Stimulated activated CD4-positive, alpha-beta T cell treated with anti-CD3 and anti-CD28 coated beads, Interleukin-12 subunit alpha, Interleukin-12 subunit beta, amount 100 ng/mL, for 4 hours (primary cell): ENCODE measurements at places on chromosomes 7 and 10.

GRCh38 chr10:77319557-77319956 is 318.1 kb downstream of the KCNMA1 start:
- DNase-seq: no peak

- no peak for DNase-seq
Measured at GRCh38 chr10:31574577-31574976, 255.6 kb downstream of the ZEB1 start.

- DNase-seq: no peak
Measured at GRCh38 chr7:13197501-13197900, 510.1 kb downstream of the ARL4A start.

DNA sequence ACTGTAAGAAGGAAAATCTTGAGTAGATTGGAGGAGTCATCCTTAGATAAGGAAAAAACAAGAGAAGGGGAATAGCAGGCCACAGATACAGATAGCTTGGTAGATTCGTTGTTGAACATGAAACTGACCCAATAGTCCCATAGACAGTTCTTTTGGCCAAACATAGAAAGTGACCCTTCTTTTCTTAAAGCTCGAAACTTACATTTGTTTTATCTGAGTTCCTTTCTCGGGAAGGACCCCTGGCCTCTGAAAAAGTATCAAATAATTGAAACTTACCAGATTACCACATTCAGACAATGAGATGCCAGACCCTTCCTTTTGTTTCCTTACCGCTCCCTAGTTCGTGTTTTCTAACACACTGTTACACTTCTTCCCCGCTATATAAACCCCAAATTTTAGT is 72.9 kb downstream of the ZFAND4 start:
- DNase-seq: no peak

DNA sequence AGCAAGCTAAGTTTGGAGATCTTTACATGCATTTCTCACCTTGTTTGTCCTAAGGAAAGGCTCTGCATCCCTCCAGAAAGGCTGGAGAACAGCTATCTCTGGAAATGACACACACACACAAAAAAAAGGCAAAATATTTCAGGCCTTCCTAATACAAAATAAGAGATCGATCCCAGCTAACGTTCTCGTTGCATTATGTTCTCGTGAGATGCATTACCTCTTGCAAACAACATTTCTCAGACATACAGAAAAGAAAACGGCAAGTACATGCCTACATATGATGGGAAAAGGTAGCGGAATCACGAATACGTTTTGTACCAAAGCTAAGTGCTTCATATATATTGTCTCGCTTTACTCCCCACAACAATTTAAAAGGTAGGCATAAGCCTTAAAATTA is 488 bp downstream of the MTERF1 start:
- DNase-seq: no peak

- no peak for DNase-seq
Measured at GRCh38 chr10:47121336-47121735, 178.7 kb upstream of the GDF10 start.

- DNase-seq: no peak
Measured at GRCh38 chr10:101355072-101355706, 1.2 kb downstream of the BTRC start.

DNA sequence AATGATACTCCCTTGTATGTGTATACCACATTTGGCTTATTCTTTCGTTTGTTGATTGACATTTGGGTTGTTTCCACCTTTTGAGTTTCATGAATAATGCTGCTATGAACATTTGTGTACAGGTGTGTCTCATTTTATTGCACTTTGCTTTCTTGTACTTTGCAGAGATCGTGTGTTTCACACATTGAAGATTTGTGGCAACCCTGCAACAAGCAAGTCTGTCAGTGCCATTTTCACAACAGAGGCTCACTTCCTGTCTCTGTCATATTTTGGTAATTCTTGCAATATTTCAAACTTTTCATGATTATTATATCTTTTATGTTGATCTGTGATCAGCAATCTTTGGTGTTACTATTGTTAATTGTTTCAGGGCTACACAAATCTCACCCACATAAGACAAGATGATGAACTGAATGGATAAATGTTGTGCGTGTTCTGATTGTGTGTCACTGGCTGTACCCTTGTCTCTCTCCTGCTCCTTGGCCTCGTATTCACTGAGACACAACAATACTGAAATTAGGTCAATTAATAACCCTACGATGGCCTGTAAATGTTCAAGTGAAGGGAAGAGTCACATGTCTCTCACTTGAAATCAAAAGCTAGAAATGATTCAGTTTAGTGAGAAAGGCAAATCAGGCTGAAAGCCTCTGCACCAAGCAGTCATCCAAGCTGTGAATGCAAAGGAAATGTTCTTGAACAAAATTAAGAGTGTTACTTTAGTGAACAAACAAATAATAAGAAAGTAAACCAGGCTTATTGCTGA is 133.6 kb upstream of the JCAD start:
- no peak for DNase-seq

- DNase-seq: no peak
Measured at GRCh38 chr7:107879400-107880035, 11.5 kb upstream of the DLD start.

DNA sequence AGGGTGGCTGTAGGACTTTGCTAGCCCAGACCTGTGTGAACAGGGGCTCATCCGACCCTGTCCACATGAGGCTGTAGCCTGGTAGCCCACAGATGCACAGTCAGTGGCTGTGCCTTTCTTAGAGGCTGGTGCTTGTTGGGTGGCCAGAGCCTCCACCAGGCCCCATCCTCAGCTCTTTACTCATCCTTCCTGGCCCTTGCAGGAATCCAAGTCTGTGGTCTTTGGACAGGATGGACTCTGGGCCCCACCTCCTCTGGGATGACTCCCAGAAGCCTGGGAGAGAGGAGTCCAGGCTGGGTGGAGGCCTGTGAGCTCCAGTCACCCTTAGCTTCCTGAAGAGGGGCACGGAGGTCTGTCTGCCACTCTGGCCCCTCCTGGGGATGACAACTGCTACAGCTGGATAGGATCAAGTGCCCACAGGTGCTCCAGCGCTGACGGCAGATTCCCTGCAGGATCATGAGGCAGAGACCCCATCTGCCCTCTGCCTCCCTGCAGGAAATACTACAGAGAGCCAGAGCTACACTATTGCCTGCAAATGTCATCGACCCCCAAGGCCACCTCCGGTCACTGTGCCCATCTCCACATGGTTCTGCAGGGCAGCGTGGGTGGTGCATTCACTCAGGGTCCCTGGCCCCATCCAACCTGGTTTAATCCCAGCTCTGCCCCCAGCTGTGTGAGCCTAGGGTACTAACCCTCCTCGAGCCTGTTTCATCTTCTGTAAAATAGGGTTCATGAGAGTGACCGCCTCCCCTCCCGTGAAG is 114.5 kb downstream of the PTPN20 start:
- DNase-seq: no peak

GRCh38 chr10:75435291-75435690 is 3.9 kb downstream of the LRMDA start:
- DNase-seq: no peak

GRCh38 chr10:50636618-50637579 is 13.1 kb upstream of the SGMS1 start:
- DNase-seq: no peak

- DNase-seq: no peak
Measured at GRCh38 chr7:94348142-94348541, 46.6 kb upstream of the COL1A2 start.

DNA sequence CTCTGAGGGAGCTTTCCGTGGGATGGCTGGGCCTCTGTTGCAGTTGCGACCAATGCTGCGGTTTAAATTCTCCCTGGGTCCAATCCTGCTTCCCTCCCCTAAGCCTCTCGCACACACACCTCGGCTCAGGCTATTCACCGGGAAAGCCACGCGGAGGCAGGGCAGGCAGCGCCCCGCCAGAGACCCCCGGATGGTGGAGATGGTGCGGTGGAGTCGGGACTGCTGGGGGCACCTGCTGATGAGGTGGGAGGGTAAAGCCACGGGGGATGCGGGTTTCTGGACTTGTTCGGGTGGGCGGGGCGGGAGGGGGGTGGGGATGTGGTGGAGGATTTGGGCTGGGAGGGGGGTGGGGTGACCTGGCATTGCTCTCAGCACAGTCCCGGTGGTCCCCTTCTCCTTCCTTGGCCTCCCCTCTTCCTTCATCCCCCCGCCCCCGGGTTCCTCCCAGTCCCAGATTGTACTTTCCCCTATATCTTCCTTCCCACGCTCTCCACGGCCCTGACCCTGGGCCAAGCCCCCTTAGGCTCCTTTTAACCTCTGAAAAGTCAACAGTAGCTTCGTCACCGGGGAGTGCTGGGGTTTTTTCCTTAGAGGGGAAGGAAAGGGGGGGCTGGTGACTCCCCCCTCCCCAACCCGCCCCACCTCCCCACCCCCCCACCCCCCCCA is 16.4 kb downstream of the UNCX start:
- no peak for DNase-seq

DNA sequence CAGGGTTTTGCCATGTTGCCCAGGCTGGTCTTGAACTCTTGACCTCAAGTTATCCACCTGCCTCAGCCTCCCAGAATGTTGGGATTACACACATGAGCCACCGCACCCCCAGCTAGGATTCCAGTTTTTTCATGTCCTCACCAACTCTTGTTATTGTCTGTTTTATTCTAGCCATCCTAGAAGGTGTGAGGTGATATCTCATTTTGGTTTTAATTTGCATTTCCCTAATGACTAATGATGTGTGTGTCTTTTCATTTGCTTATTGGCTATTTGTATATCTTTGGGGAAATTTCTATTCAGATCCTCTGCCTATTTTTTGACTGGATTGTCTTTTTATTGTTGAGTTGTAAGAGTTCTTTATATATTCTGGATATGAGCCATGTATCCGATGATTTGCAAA is 59.2 kb upstream of the ZMIZ2 start:
- no peak for DNase-seq

GRCh38 chr10:97096261-97097083 is 89.3 kb downstream of the SLIT1 start:
- DNase-seq: no peak

DNA sequence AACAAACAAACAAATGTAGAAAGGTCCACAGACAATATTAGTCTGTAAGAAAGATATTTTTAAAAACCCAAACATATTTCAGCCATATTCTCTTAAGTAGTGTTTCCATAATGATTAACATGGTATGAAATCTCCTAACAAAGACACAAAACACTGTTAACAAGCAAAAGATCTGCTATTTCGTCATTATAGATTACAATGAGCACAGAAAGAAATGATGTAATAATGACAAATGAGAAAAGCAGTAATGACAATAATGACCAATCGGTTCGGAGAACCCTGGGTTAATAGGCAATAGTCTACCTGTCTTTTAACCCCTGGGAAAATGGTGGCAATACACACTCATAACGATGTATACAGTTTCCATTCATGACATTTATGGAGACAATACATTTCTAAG is 39.5 kb upstream of the NCAPG2 start:
- DNase-seq: no peak

- no peak for DNase-seq
Measured at GRCh38 chr7:130277763-130278643, 11.3 kb downstream of the CPA2 start.

DNA sequence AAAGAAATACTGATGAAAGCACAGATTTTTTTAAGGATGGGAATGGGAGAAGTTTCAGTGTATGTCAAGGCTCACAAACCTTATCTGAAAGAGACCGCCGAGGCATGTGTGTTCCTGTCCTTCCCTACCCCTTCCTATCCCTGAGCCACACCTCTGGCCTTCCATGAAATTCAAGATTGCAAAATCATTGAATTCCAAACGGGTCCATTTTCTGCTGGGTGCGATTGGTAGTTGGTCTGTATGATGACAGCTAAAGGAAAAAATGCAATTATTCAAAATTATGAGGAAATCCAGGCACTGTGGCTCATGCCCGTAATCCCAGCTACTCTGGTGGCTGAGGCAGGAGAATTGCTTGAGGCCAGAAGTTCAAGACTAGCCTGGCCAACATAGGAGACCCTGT is 170.1 kb downstream of the ARHGAP12 start:
- DNase-seq: no peak

GRCh38 chr7:96973986-96974385 is 31.4 kb upstream of the DLX6 start:
- DNase-seq: no peak

DNA sequence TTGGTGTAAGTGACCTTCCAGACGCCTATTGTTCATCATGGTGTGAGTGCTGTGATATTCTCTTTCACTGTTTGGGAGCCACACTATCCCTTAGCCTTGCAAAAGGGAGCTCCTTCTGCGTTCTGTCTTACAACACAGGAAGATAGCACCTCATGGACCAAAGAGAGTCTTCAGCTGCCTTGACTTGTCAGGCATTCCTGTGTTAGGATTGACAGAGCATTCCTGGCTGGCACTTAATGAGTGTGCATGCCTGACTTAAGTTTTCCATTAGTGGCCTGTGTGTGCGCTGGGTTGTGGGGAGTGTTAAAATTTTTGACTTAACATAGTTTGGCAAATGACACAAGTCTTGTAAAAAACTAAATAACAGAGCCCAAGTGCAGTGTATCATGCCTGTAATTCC is 21.9 kb upstream of the MSRB2 start:
- no peak for DNase-seq

GRCh38 chr7:126303926-126304325 is 948.8 kb downstream of the GRM8 start:
- DNase-seq: no peak

GRCh38 chr10:94353336-94353735 is 9.4 kb downstream of the NOC3L start:
- no peak for DNase-seq

GRCh38 chr7:91266067-91266688 is 1.9 kb downstream of the FZD1 start:
- DNase-seq: no peak

GRCh38 chr7:19464751-19465150 is 244.1 kb downstream of the POLR1F start:
- no peak for DNase-seq

GRCh38 chr10:12819656-12820055 is 181.9 kb downstream of the CCDC3 start:
- no peak for DNase-seq

DNA sequence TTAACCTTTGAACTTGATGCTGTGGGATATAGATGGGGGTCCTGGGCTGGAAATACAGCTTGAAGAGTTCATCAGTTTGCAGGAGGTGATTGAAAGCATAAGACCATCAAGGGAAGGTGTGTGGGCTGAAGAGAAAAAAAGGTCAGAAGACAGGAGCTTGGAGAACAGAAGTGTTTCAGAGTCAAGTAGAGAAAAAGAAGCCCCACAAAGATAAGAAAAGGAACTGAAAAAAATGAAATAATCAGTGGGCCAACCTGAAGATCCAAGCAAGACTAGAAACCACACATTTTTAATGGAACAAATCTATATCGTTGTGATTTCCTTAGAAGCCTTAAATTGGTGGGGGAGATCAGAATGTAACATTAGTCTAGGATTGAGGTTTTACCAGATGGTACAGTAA is 22.5 kb downstream of the ZEB1 start:
- no peak for DNase-seq
